ENCODE measurements at places on chromosomes 7 and 10. TPM values are rescaled to one million over a fixed set of nuclear protein-coding genes. Genes with fewer than 3 reads are reported as not detected.

DNA sequence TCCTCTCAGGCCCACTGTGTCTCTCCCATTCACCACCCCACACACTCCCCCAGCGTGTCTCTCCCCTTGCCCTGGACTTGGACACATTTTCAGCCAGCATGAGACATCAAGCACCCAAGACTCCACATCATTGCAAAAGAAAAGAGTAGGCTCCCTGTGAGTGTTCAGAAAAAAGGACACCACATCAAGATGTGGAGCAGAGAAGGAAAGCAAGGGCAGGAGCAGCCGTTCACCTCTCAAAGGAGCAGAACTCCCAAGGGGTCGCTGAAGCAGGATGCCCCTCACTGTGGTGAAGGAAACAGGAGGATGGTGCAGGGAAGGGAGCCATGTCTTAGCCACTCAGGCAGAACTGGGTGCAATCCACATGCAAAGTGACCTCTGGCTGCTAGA, 89.9 kb upstream of the MACROH2A2 start:
- no peak for DNase-seq

DNA sequence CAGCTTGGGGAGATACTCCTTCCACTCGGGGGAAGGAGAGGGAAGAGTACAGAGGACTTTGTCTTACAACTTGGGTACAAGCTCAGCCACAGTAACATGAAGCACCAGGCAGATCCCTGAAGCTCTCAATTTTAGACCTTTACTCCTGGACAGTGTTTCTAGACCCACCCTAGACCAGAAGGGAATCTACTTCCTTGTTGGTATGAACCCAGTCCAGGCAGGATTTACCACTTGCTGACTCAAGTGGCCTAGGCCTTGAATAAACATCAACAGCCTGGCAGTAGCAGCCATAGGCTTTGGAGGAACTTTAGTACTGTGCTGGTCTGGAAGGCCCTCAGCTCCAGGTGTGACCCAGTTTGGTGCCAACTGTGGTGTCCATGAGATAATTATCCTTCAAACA, 173.1 kb downstream of the ADRA2A start:
- DNase-seq: no peak

DNA sequence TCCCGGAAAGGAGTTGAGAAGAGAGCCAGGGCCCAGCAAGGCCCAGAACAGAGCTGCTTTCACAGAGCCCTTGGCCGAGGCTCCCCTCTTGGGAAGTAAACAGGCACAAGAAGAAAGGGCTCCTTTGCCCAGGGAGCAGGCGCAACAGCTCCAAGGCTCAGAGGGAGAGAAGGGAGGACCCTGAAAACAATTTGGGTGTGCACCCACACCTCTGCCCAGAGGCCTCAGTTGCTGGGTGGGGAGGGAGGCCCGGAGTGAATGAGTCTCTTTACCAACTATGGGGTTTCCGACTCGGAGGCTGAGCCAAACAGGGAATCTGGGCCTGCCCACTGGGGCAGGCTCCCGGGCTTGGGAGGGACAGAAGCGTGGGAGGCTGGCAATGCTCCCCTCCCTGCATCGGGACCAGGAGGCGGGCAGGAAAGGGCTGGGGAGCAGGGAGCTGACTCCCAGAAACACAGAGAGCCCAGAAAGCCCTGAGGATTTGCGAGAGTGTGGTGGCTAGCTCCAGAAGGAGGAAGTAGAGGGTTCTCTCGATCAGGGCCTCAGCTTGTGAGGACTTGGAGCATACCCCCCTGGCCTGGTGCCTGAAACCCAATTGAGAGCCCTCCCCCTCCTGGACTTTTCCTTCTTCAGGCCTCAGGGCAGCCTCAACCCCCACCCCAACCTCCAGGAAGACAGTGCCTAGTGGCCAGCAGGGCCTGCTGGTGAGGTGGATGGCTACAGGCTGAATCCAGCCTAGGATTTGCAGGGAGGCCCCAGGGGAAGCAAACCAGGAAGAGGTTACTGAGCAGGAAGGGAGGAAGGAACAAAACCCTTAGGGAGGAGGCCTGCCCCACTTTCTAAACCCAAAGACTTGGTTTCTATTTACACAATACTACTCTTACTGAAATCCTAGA, 6.2 kb downstream of the C10orf105 start:
- peak; percentile 67 for DNase-seq

The CPXM2 gene
- 0.92 TPM for polyA plus RNA-seq

- DNase-seq: peak; percentile 56
These were observed 578 bp downstream of the ZMYND11 start for GRCh38 chr10:135601-136464.

- no peak for DNase-seq
These were observed 1.5 kb upstream of the PRKAR1B start for GRCh38 chr7:728602-729001.

The TMEM270 gene
- not detected for polyA plus RNA-seq

DNA sequence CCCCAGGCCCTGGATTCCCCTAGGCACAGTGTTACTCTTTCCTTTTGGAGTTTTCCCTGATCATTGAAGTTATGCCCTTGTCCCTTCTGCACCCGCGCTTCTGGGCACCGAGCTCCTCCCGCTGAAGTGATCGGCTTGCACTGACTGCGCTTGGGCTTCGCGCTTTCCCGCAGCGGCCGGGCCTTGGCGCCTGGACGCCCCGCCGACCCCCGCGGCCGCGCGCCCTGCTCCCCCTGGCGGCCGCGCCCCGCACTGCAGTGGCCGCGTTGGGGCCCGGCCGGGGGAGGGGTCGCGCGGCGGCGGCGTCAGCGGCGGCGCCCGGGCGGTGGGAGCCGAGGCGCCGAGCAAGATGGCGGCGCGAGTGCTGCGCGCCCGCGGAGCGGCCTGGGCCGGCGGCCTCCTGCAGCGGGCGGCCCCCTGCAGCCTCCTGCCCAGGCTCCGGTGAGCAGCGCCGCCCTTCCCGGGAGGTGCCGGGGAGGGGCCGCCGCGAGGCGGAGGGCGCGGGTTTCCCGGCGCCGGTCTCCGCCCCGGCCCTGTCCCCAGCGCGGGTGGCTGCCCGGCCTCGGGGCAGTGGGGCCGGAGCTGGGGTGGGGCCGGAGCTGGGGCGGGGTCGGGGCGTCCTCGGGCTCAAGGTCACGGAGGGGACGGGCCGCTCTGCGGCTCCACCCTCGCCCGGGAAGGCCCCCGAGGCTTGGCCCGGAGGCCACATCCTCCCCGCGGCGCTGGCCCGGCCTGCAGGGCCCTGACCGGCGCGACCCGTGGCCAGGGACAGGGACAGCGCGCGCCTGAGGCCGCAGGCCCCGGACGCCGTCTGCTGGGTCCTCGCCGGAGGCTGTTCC, at the start of gene NIPSNAP2:
TSS of gene NIPSNAP2 (plus strand) at position 325 of the 839 bp plus-strand sequence. CDS start at position 350, 25 bp downstream.
- peak; percentile 50 for DNase-seq

The STEAP2 gene
- not detected for polyA plus RNA-seq

DNA sequence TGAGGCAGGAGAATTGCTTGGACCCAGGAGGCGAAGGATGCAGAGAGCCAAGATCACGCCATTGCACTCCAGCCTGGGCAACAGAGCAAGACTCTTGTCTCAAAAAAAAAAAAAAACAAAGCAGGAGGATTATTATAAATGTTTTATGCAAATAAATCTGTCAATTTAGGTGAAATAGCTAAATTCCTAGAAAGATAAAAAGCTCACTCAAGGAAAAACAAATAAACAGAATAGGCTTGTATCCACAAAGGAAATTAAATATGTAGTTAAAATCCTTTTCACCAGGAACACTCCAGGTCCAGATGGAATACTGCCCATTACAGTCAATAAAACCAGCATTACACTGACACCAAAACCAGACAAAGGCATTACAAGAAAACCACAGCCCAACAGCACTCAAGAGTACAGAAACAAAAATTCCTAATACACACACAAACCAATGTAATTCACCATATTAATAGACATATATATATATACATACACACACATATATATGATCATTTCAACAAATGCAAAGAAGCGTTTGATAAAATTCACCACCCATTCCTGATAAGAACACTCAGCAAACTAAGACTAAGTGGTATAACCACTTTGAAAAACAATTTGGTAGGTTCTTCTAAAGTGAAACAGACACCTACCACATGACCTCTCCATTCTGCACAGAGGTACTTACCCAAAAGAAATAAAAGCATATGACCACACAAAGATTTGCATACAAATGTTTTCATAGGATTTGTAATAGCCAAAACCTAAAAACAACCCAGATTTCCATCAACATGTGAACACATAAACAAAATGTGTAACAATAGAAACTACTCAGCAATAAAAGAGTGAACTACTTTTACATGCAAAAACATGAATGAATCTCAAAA, 38.8 kb downstream of the ABI1 start:
- no peak for DNase-seq

DNA sequence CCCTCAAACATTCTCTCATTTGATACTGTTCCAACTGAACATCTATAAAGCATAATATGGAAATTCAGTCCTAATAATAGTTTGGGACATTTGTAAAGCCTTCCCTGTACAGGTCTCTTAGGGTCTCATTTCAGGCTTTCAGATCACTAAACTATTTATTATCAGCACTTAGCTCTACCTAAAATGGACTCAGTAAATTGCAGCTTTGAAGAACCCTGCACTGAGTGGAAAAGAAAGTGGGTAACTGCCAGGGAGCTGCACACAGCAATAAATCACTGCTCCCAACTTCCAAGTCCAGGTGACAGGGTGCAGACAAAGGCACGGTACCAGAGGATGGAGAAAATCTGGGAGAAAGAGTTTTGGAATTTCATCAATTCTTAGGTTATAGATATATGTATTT, 164.9 kb upstream of the AOAH start:
- DNase-seq: no peak

The FAM237B gene
- not detected for polyA plus RNA-seq

All from muscle of arm (tissue), 14 donors.